ENCODE measurements at places on chromosomes 16 and 17.

DNA sequence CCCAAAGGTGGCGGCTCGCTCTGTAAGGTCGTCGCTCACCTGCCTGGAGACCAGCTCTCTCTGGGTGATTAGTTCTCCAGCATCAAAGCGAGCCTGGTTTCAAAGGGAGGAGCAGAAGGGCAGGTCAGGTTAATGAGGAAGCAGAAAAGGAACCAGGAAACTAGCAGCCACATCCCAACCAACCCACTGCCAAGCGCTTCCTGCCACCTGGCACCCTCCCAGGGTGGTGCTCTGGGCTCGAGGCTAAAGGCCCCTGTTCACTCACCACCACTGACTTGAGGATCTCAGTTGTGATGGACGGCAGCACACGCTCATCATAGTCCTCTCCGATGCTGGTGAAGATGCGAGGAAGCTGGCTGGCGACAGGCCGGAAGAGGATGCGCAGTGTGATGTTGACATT, 5.6 kb downstream of the PHB1 start:
- DNase-seq, result no peak

DNA sequence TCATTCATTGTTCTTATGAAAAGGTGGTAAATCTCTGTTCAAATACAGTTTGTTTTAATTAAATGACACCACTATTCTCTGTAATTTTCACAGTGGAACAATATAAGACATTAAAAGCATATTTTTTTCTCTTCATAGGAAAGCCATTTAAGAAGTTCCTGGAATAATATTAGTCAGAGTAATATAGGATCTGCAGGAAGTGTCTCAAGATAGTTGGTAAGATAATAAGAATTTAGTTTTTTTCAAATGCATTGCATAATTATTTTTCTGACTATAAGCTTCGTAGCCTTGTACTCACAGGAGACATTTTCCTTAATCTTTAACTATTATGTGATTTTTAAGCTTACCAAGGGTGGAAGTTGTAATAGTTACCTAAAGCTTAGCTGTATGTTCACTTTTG, 16.9 kb downstream of the STXBP4 start:
- no peak for DNase-seq

DNA sequence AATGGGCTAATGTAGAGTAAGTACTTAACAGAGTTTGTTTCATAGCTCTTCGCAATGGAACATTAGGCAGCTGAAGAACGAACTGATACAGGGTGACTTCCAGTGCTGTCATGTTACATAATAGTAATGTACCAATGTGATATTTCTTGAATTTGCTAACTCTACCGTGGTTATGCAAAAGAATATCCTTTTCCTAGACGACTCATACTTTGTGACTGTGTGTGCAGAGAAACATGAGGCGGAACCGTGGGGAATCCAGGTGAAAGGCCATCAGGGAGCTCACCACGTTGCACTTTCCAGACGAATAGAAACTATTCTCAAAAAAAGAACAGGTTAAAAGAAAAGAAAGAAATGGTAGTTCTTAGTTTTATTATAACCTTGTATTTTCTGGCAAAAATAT, 13.2 kb downstream of the NOB1 start:
- no peak for DNase-seq

GRCh38 chr16:46727630-46728029, 20.5 kb downstream of the MYLK3 start:
- no peak for DNase-seq

GRCh38 chr16:28537964-28538732, 626 bp downstream of the NUPR1 start:
- no peak for DNase-seq

- peak; percentile 69 for DNase-seq
Measured at GRCh38 chr17:17859909-17860765, 23.4 kb upstream of the SREBF1 start.

- peak; percentile 66 for DNase-seq
Measured at GRCh38 chr16:57535680-57536305, 578 bp downstream of the CCDC102A start.

DNA sequence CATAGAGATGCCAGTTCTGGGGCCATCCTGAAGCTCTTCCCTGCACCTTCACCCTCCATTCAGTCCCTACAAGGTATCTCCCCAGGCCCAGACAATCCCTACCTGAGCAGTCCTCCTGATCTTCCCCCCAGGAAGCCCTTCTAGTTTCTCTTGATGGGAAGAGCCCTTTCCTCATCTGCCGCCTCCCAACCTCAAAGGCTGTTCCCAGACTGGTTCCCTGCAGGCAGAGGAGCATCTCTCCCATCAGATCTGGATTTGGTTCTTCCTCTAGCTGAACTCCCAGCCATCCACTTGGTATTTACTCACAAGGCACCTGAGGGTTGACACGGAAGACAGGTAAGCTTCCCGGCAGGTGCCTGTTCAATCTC, 24.6 kb upstream of the PHB1 start:
- DNase-seq, result no peak

GRCh38 chr17:64348666-64349065, 42.0 kb downstream of the PECAM1 start:
- DNase-seq, result no peak

GRCh38 chr16:67542464-67542863, 13.8 kb downstream of the RIPOR1 start:
- DNase-seq, result no peak

Data from C1 segment of cervical spinal cord (tissue), 14 donors.